ENCODE measurements at places on chromosomes 6 and 20.

DNA sequence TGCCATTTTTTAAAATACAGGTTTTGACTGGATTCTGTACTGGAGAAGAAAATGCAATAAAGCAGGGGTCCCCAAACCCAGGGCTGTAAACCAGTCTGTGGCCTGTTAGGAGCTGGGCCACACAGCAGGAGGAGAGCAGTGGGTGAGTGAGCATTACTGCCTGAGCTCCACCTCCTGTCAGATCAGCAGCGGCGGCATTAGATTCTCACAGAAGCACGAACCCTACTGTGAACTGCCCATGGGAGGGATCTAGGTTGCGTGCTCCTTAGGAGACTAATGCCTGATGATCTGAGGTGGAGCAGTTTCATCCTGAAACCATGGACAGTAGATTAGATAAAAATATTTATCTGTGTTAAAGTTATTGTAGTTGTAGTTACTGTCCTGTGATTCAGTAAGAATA, 21.1 kb upstream of the FBXO9 start:
- DNase-seq: no peak

DNA sequence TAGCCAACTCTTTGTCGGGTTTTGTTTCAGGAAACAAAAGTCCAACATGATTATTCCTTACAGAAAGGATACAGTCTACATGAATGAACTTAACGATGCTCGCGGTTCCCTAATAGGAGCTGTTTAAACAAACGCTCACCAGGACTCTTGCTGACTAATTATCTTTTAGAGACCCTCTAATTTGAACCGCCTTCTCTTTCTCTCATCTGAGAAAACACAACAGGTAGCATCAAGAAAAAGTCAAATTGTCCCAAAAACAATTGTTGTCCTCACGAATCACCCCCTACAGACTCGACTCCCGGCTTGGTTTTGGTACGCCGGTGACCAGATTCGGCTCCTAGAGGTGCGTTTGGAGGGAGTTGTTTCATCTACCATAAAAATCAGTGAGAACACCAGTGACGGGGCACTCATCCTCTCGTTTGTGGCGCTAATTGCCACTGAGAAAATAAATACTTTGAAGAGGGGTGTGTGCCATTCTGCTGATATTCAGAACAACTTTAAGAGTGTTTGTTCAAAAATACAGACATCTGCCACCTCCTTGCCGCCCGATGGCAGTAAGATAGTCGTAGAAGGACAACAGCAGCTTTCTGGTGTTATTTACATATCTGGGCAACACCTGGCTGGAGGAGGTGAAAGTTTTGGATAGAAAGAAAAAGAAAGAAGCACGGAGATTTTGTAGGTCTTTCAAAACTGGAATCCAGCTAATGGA, 1.1 kb upstream of the SIM1 start:
- no peak for DNase-seq

GRCh38 chr6:108897371-108897770, 49.1 kb downstream of the ARMC2 start:
- no peak for DNase-seq

DNA sequence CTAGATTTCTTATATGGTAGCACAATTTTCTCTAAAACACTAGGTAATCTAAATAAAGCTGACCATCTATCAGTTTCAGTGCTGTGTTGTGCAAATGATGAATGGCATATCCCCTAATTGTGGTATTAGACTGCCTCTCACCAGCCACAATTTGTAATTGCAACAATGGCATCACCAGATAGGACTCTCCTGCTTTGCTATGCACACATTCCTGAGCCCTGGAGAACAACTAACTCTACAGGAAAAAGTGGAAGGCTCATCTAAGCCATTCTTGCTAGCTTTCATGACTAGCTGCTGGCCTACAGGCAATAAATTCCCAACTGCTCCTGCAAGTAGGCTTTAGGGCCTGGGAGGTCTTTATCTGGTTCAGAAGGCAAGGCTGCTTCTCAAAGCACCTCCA, 974.1 kb downstream of the EYS start:
- no peak for DNase-seq

- peak; percentile 93 for DNase-seq
Observed at GRCh38 chr6:42043787-42044475, 6.4 kb upstream of the TAF8 start.

- DNase-seq: no peak
Observed at GRCh38 chr6:170130201-170130621, 160.7 kb downstream of the DLL1 start.

DNA sequence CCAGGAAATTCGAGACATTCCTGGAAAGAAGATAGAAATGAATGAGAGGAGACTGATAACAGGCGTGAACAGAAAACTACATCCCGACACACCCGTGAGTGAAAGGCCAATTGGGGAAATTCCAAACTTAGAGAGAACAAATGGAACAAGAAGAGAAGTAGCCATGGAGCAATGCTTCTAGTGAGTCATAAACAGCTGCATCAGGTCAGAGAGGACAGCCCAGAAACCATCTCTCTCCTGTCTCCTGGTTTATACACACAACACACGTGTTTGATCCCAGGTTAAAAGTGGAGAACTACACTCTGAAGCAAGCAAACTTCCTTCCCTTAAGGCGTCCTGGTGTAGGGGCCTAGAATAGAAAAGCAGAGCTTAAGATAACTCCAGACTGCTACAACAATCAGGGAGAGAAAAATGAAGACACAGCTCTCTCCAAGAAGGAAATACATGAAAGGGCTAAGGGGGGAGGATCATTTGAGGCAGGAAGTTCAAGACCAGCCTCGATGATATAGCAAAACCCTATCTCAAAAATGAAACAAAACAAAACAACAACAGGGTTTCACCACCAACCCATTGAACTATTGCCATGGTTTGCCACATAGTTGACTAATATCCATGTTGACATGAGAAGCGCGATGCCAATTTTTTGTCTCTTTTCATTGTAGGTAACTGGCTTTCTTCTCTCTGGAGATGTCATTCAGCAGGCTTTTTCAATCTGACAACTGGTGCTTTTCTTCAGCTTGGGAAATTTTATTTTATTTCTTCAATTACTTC, 26.9 kb downstream of the NRN1 start:
- no peak for DNase-seq

- no peak for DNase-seq
Observed at GRCh38 chr6:138570725-138571029, 71.4 kb upstream of the NHSL1 start.

- no peak for DNase-seq
Observed at GRCh38 chr6:122678841-122679240, 68.6 kb downstream of the PKIB start.

- DNase-seq: peak; percentile 75
Observed at GRCh38 chr6:28863604-28864325, 60.0 kb downstream of the TRIM27 start.

DNA sequence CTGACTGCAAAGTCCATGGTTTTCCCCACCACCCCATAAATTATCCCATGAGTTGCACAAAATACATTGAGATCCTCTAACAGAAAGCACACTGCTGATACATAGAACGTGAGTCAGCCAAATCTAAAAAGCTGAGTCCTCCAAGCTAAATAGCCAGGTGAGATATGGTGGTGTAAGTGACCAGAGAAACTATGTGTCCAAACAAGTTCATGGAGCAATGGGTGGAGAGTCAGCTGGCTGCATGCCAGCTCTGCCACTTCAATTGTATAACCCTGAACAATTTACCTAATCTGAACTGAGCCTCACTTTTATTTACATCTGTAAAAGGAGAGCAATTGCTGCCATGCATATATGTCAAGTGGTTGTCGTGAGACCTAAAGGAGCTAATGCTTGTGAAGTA, 9.7 kb downstream of the SNAP25 start:
- no peak for DNase-seq

- DNase-seq: no peak
Observed at GRCh38 chr20:3766422-3767109, 987 bp downstream of the ADISSP start.

DNA sequence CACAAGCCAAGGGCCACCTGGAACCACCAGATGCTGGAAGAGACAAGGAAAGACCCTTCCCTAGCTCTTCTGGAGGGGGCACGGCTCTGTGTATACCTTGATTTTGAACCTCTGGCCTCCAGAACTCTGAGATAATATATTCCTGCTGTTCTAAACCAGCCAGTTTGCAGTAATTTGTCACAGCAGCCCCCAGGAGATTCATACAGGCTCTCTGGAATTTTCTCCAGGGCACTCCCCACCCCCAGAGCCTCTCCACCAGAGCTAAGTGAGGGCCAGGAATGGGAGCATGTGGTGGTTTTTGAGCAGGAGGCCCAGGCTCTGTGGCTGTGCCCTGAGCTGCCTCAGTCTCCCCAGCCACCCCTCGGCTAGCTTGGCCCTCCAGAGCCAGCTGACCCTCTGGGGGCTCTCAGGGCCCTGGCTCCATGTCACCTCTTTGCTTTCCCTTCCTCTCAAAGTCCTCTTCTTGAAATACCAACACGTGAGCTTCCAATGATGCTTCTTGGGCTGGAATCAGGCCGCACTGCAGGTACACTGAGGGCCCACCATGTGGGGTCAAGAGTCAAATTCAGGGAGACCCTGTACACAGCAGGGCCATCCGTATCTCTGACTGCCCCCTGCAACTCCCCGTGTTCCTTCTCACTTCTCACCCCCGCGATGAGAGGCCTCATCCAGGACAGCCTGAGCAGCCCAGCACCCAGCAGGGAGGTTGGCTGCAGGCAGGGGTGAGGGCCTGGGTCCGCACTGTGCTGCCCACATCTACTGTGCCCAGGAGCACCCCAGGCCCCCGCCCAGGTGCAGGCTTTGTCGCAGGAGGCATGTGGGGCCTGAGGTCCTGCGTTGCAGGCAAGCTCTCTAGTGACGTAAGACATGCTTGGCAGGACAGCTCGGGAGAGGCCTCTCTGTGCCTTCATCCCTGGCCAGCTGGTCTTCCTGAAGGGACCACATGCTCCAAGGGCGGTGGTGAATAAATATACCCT, 155.5 kb downstream of the ANKRD60 start:
- DNase-seq: no peak

DNA sequence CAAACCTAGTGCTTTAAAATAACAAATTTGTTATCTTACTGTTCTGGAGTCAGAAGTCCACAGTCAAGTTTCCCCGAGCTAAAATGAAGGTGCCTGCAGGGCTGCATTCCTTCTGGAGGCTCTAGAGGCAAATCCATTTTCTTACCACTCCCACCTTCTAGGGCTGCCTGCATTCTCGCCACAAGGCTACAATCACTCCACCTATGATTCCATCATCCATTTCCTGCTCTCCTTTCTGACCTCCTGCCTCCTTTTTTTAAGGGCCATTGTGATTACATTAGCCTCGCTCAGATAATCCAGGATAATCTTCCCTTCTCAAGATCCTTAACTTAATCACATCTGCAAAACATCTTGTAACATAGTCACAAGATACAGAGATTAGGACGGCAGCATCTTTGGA, 42.4 kb upstream of the SIRT5 start:
- no peak for DNase-seq

GRCh38 chr6:88004707-88005106, 42.9 kb upstream of the SPACA1 start:
- no peak for DNase-seq

DNA sequence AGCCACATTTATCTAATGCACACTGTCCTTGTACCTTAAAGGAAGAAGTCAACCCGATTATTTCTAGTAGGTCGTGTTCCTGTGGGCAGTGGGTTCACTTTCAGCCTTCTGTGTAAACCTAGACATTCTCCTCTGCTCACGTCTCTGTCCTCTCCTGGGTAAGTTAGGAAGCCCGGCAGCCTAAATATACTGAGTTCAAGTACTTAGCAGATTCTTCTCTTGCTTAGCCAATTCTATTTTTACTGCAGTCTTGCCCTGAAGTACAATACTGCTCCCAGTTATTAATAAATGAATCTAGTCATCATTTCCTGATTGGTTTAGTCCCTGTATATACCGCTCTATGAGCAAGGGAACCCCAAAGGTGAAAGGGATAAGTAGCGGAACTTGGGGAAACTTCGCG, 14.6 kb upstream of the GPR63 start:
- no peak for DNase-seq

GRCh38 chr20:52441710-52442109, 250.1 kb upstream of the ZFP64 start:
- DNase-seq: no peak

- DNase-seq: no peak
Observed at GRCh38 chr6:3549314-3549940, 92.6 kb upstream of the SLC22A23 start.

- no peak for DNase-seq
Observed at GRCh38 chr20:25293910-25294458, 46.1 kb downstream of the PYGB start.

GRCh38 chr6:120304223-120304622, 954.7 kb upstream of the MAN1A1 start:
- no peak for DNase-seq

DNA sequence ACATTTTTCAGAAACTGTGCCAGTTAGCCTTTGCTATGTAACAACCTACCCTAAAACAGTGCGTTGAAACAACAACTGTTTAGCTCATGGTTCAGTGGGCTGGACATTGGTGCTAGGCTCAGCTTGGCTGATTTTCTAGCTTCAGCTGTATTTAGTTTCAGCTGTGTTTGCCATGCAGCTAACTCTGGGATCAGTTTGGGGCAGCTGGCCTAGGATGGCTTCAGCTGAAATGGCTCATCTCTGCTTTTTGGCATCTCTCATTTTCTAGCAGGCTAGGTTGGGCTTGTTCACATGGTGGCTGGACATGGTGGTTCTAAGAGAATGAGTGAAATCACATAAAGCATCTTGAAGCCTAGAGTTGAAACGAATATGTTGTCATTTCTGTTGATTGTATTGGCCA, 464.2 kb downstream of the QKI start:
- no peak for DNase-seq

DNA sequence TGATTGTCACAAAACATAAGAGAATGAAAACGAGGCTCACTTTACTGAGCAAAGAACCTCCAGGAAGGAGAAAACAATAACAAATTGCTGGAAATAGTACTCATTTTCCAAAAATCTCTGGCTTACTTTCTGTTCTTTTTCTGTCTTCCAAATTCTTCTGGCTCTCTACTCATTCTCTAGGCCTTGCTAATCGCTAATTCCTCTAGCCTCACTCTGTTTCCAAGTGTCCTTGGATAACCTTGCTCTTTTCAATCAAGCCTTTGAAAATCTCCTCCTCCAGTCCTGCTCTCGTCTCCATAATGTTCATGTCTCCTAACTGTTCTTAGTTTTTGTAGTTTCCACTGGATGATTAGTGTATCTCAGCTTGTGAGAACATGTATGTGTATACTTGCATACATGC, 96.2 kb upstream of the MAP7 start:
- no peak for DNase-seq

- no peak for DNase-seq
Observed at GRCh38 chr6:127446356-127446755, 12.8 kb downstream of the KIAA0408 start.

GRCh38 chr20:43843096-43843964, 71.3 kb upstream of the TOX2 start:
- no peak for DNase-seq

- DNase-seq: no peak
Observed at GRCh38 chr6:110181131-110182030, 1.2 kb downstream of the CDC40 start.

- DNase-seq: no peak
Observed at GRCh38 chr20:61770113-61770585, 295.5 kb downstream of the TAF4 start.

- DNase-seq: no peak
Observed at GRCh38 chr6:42378536-42378935, 73.2 kb downstream of the TRERF1 start.

Data from stimulated activated CD8-positive, alpha-beta memory T cell treated with anti-CD3 and anti-CD28 coated beads, Interleukin-2, amount 100 ng/mL, for 48 hours (primary cell).